Psoas muscle (tissue), 8 donors: ENCODE measurements at places on chromosomes 11 and 22. TPM values are rescaled to one million over a fixed set of nuclear protein-coding genes. Genes with fewer than 3 reads are reported as not detected.

GRCh38 chr11:117144477-117145392 is 648 bp downstream of the PAFAH1B2 start:
- DNase-seq, result peak; percentile 53

GRCh38 chr11:123616505-123617198 is 37.8 kb downstream of the SCN3B start:
- DNase-seq, result peak; percentile 67

The KRTAP5-11 gene
- total RNA-seq, result not detected

GRCh38 chr11:43315966-43316365 is 4.2 kb downstream of the API5 start:
- no peak for DNase-seq

DNA sequence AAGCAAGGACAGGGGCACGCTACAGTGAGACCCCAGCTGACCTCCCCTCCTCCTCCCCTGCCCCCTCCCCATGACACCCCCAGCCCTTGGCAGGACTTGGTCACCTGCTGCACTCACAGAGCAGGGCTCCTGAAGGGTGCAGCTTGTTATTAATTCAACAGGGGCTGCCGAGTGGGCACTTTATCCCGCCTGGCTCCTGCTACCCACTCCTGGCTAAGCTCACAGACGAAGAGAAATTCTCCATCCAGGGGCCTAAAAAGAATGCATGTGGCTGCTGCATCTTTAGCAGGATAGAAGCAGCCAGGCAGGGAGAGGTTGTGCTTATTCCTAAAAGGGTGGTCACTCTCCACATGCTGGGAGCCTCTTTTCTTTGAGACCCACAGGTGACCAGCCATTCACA is 40.3 kb downstream of the GALNT18 start:
- DNase-seq, result no peak

DNA sequence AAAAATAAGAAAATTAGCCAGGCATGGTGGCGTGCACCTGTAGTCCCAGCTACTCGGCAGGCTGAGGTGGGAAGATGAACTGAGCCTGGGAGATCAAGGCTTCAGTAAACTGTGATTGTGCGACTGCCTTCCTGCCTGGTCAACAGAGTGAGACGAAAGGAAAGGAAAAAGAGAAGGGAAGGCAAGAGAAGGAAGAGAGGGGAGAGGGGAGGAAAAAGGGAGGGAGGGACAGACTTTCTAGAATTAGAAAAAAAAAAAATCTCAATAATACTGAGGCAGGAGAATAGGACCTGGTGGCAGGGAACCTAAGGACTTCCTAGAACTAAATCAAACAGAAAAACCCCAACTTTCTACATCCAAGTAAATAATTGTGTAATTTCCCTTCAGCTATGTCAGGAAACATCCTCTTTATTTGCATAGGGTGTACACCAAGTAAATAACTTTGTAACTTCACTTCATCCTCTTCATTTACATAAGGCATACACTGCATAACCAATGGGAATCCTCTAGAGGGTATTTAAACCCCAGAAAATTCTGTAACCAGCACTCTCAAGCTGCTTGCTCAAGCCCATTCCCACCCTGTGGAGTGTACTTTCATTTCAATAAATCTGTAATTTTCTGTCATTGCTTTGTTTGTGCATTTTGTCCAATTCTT is 8.7 kb downstream of the SBF2 start:
- DNase-seq, result no peak

The UPK3A gene
- 1.7 TPM for total RNA-seq

The OR52K1 gene
- total RNA-seq, result not detected

DNA sequence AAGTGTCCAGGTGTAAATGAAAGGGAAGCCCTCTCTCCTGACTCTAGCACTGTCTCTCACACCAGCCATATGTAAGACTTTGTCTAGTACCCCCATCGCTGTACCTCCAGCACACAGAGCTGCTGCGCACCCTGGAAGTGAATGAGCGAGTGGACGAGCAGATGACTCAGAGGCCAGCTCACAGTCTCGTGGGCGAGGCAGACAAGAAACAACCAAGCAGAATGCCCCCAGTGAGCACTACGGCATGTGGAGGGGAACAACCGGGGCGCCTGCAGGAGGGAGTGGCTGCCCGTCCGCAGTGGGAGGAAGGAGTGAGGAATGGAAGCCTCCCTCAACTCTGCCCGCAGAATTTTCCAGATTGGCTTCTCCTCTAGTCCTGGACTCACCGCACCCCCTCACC is 46.4 kb downstream of the MCM5 start:
- no peak for DNase-seq

The SGSM1 gene
- total RNA-seq, result 0.48 TPM

DNA sequence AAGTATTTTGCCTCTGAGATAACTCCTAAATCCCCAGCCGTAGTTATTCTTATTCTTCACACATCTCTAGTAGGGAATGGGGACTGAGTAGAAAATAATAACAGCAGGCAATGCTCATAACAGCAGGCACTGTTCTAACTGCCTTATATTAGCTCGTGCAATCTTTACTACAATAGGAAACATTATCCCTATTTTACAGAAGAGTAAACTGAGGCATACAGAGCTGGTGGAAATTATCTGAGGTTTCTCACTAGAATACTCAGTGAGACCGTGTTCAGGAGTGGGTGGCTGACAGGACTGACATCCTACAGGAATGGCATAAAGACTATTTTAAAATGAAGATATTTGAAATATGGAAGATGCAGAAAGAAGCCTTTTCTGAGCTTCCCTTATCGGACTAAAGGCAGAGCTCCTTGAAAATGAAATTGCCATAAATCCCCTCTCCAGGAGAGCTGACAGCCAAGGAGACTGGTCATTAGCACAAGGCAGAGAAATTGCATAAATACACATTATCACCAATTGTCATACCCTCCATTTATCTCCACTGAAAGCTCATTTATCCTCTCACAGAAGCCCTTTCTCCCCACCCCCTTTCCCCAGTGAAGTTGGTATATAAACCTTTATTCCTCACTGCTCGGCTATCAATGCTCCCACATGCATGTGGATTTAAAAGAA is 93.9 kb downstream of the RASSF10 start:
- no peak for DNase-seq

GRCh38 chr22:27679176-27679575 is 122.4 kb downstream of the MN1 start:
- DNase-seq, result no peak

DNA sequence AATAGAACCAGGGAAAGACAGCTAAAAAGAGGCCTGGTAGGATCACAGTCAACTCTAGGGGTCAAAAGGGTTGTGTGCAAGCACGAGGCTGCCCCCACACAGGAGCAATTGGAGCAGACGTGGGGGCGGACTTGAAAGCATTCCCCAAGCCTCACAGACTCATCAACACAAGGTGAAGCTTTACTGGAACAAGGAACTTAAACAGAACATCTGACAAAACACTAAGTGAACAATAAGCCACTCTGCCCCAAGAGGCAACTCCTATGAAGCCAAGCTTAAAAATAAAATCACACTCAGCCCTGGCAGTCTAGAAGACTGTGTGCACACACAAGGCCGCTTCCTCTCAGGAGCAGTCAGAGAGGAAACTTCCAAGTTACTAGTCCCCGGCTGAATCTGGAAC is 32.2 kb upstream of the TEAD1 start:
- no peak for DNase-seq

- DNase-seq, result no peak
These were observed 20.2 kb upstream of the TP53AIP1 start for GRCh38 chr11:128962896-128963295.

The LYVE1 gene
- total RNA-seq, result 17.4 TPM

DNA sequence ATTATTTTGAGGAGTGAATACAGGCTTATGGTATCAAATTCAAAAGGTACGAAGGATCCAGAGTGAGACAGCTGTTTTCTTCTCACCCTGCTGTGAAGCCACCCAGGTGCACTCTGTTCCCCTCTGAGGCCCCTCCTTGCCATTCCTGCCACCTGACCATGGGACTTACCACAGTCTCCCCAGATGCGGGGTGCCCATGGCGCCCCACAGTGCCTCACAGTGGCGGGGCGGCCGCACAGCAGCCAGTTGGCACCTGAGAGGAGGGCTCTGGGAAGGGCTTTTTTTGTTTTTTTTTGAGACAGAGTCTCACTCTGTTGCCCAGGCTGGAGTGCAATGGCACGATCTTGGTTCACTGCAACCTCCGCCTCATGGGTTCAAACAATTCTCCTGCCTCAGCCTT is 151.7 kb downstream of the CEP164 start:
- DNase-seq, result no peak

DNA sequence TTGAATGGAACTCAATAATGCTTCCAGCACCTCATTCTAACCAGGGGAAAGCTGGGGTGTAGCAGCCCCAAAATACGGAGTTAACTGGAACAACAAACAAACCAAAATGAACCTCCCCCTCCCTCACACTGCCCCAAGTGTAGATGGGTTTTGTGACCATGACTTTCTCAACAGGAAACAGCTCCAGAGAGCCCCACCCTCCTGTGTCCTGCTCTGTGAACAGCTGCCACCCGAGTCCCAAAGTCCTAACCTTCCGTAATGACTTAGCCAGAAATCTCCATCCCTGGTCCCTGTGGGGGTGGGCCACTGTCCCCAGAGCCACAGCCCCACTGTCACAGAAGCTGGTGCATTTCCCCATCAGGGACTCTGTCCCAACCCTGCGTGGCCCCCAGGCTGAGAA is 155.4 kb downstream of the CRYBB2 start:
- DNase-seq, result no peak

The GAL gene
- not detected for total RNA-seq

DNA sequence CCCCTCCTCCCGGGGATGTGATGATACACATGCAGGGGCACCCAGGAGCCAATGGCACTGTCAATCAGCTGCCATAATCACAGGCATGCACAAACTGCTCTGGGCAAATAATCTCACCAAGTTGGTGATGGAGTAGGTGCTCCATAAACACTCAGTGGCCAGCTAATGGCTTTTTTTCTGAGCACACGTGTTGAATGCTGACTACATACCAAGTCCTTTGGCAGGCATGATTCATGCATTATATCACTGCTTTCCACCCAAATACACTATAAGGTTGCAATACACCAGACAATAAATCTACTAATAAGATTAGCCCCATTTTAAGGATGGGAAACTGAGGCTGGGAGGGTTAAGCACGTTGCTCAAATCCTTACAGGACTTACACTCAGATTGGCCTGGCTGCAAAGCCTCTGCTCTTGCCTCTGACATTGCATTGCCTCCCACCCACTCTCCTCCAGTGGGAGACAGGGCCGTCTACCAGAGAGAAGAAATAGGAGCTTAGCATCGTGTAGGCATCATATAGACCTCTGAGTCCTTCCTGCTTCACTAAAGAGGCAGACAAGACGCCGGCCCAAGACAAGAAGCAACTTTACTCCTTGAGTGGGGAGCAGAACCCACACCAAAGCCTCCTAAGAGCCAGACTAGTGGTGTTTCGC is 32.7 kb upstream of the ACCSL start:
- no peak for DNase-seq

The RIC3 gene
- total RNA-seq, result 3.4 TPM

The KRTAP5-1 gene
- total RNA-seq, result not detected

DNA sequence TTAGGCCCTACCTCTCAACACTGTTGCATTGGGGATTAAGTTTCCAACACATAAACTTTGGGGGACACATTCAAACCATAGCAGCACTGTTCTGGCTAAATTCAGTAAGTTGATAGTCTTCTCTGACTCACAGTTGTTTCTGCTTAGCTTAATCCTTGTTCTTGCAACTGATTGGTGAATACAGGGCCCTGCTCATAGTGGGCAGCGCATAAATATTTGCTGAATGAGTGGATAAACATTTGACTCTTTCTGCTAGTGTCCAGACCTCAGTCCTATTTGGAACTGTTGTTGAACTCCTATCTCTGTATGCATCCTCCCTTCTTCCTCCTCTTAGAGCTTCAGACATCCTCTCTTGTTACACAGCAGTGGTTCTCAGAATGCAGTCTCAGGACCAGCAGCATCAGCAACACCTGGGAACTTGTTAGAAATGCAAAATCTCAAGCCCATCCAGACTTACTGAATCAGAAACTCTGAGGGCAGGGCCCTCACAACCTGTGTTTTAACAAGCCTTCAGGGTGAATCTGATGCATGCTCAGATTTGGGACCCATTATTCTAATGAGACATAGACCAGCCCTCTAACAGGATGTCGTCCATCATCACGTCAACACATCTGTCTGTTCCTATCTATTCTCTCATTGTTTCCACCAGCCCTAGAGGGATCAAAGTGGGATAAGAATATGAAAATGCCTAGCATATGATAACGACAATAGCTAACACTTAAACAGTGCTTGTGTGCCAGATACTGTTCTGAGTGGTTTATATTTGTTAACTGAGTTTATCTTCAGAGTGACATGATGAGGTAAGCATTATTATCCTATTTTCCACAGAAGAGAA is 22.3 kb downstream of the SPON1 start:
- DNase-seq, result no peak

DNA sequence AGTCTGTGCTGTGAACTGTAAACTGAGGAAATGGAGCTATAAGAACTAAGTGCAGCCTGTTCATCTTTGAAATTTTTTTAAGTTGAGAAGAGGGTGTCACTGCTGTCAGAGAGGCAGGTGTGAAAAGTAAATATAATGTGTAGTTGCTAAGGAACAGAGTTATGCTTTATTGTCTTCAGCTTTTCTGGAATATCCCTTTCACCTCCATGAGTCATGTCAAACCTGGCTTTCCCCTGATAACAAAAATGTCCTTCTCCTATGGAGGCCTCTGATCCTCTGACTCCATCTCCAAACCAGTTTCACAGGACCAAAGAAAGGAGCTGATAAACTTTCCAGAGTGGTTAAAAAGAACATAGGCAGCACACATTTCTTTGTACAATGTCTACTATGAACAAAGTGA is 12.8 kb upstream of the MUC15 start:
- DNase-seq, result no peak

- DNase-seq, result no peak
These were observed 42.2 kb downstream of the SYT13 start for GRCh38 chr11:45243967-45244366.

The HPX gene
- 0.36 TPM for total RNA-seq

The TEAD1 gene
- 133 TPM for total RNA-seq

The MUC5AC gene
- total RNA-seq, result not detected

The OR5B3 gene
- total RNA-seq, result not detected

The SCGB1D2 gene
- total RNA-seq, result not detected

The BLID gene
- total RNA-seq, result not detected

DNA sequence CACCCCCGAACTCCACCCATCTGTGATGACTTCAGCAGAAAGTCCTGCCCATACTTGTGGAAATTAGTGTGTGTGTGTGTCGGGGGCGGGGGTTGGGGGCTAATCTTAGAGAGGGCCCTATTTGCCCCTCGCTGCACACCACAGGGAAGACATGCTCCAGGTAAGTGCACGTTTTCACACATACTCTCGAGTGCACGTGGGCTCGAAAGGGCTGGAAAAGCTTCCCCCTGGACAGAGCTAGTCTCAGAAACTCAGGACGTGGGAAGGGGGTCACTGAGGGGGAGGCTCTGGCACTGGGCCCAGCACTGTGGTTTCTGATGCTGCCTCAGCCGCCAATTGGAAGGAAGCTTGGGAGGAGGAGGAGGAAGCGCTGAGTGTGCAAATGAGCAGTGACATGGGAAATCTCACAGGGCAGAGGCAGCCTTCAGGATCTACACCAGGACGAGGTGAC is 40.7 kb upstream of the CD82 start:
- DNase-seq, result no peak

GRCh38 chr22:49425356-49425755 is 402.3 kb downstream of the BRD1 start:
- no peak for DNase-seq
